AG20443 (cell line): ENCODE measurements at places on chromosomes 5 and 9.

DNA sequence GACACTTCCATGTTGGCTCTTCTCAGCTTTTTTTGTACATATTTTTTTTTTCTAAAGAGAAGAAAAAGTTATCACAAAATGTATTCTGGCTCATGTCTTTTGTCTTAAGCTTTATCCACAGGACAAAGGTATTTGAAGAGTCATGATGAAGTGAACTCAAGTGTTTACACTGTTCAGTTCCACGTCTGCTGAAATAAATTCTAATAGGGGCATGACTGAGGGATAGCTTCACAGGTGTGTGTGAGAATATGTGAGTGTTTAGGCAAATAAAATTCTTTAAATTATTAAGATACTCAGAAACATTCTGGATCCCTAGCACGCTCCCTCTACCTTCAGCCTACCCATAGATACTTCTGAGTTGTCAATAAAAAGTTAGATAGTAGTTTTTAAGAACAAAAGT is 59.8 kb downstream of the BAAT start:
- no peak for DNase-seq

DNA sequence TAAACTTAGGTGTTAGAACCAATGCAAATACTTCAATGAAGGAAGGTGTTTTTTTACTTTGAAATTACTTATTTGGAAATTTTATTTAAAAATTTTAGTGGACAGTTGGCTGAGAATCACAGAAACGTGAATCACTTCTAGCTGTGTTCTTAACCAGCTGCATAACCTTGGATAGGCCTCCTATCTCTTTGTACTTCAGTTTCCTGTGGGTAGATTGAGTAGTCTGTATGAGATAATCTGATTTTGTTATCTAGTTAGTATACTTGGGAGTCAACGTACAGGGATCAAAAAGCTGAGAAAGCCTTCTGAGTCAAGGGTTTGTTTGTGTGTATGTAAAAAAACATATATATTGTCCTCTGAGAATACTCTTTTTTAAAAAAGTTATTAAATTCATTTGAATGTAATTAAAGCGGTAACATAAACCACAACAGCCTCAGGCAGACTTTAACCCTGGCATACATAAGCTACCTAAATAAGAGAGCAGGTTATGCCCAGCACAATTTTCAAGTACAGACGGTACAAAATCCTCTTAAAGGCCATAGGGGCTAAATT is 38.1 kb upstream of the ZCCHC7 start:
- DNase-seq: no peak

DNA sequence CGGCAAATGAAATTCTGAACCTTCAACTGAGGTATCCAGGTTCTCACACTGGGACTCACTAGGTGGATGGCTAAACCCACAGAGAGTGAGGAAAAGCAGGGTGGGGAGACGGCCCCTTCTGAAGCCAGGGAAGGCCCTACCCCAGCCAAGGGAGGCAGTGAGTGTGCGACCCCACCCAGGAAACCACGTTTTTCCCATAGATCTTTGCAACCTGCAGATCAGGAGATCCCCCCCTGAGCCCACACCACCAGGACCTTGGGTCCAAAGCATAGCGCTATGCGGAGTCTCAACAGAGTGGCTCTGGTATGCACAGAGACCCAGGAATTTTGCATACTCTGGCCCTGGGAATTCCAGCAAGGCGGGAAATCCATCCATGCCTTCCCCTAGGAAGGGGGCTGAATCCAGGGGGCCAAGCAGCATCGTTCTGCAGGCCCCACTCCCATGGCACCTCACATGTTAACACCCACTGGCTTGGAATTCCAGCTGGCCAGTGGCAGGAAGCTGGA is 19.9 kb downstream of the DTWD2 start:
- DNase-seq: no peak

DNA sequence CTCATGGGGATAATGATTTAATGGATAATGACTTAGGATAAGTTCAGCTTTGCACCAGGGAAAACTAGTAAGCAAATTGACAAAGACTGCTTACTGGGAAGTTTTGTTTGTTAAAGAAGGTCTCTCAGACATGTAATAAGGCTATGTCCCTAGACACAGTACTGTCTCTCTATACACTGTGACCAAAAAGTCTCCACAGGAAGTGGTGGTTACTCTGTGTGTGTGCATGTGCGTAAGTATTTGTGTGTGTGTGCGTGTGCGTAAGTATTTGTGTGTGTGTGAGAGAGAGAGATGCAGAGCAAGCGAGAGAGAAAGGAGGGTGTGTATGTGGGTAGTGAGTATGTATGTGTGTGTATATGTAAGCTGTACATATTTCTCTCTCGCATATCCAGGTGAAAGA is 229.6 kb downstream of the GLIS3 start:
- DNase-seq: no peak

GRCh38 chr5:170311511-170312300 is 14.1 kb upstream of the LCP2 start:
- DNase-seq: no peak

DNA sequence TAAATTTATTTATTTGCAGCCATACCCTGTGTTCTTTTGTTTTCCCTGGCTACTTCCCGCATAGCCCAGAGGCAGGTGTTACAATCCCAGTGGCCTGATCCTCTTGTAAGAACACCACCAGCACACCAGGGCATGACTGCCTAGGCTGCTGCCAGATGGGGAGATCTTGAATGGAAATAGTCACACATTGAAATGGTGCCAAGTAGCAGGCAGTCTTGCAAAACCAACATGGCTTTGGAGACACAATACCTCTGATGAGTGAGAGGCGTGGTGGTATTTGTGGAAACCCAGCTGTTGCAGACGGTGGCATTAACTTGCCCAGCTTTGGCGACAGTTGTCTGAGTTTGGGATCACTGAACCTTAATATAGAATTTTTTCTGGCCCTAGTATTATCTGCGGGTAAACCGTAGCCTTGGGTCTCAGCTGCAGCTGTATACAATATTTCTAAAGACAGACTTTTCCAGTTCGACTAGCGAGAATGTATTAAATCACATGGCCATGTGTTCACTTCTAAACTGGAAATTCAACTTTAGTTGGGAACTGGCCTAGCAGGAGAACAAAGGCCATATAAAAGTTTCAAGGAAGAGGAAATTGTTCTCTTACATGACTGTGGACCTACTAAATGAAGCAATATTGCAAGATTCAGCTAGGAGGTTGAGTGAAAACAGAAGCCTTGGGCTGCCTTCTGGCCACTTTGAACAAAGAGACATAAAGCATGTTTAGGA is 277.0 kb downstream of the SMARCA2 start:
- peak; percentile 51 for DNase-seq

DNA sequence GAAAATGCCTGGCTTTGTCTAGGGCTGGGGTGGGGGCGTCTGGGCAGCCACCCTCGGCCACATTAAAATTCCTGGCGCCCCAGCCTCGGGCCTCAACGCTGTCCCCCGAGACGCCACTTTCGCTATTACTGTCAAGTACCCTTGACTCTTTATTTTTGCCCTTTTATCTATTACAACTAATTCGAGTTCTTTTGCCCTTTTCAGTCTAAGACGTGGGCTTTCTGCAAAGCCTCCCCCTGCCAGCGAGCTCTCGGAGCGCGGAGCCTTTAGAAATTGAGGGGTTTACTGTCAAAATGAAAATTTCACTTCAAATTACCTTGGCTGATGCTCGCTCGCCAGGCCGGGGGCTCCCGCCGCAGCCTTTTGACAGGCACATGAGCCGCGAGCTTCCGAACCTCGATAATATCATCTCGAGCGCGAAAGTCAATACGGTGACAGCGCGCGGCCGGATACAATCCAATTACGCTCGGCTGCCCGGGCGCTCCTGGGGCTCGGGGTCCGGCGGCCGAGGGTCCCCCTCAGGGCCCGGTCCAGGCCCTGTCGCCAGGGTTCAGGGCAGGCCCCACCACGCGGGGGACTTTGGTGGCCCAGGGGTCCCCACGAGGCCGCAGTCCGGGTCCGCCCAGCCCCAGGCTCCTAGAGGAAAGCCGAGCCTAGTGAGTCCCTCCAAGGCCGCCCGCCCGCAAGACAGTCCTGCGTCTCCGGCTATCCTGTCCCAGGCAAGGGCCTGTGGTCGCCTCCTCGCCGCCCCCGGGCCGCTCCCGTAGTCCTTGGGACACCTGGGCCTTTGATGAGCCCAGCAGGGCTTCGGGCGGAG is 6.7 kb downstream of the IRX4 start:
- no peak for DNase-seq

DNA sequence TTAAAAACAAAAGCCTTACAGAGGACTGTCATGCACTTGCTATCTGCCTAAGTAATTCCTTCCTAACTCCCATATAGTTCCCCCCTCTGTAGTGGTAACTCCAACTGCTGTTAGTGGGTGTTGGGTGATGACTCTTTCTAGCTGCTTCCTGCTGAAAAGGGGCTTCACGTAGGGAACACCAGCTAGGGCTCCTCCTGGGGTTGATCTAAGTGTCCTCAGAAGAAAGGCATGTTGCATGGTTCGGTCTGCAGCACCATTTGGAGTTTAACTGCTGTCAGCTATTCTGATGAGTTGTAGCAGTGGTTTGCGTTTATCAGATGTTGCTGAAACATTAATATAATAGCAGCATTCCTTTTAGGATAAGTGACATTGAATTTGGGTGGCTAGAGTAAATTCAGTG is 281.9 kb upstream of the TUSC1 start:
- DNase-seq: no peak

DNA sequence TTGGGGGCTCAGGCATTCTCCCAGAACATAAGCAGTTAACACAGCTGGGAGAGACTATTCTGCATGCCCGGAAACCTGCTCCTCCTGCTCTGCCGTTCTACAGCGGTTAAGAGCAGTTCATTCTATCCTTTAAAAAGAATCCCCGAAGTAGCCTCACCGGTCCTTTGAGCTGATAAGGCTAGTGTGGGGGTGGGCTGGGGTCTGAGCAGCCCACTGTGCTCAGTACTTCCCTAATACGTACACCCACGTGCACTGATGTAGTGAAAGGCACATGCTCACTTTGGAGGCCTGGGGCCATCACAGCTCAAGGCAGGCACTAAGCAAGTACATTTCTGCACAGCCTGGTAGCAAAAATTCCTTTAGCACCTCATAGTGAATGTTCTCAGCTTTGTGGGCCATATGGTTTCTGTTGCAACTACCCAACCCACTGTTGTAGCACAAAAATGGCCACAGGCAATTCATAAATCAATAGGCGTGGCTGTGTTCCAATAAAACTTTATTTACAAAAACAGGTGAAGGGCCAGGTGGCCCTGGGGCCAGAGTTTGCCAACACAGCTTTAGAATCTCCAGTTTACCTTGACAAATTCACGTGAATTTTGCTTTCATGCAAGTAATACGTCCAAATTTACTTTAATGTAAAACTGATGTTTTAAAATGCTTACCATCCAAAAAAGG is 136.4 kb downstream of the ZNF354C start:
- no peak for DNase-seq

- no peak for DNase-seq
Measured at GRCh38 chr9:99725852-99726251, 95.8 kb upstream of the NR4A3 start.

DNA sequence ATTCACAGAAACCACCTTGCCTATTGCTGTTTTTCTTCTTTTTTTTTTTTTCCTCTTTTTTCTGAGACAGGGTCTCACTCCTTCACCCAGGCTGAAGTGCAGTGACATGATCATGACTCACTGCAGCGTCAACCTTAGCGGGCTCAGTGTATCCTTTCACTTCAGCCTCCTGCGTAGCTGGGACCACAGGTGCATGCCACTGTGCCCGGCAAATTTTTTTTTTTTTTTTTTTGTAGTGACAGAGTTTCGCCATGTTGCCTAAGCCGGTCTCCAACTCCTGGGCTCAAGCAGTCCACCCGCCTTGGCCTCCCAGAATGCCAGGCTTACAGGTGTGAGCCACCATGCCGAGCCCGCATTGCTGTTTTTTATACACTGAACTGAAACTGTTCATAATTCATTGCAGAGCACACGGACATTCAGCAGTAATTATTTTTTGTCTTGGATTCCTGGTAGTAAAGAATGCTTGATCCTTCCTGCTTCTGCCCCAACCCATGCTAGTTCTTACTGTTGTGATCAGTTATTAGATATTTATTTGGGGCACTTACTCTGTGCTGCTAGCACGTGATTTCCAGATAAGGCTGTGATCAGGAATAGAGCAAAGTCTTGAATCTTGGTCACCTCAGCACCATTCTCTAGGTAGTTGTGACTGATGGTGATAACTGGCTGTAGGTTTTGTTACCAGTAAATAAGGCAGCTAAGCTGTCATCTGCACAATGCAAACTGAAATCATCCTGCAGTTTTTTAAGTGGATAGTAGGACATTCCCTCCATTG is 14.0 kb downstream of the MAP3K1 start:
- DNase-seq: no peak

DNA sequence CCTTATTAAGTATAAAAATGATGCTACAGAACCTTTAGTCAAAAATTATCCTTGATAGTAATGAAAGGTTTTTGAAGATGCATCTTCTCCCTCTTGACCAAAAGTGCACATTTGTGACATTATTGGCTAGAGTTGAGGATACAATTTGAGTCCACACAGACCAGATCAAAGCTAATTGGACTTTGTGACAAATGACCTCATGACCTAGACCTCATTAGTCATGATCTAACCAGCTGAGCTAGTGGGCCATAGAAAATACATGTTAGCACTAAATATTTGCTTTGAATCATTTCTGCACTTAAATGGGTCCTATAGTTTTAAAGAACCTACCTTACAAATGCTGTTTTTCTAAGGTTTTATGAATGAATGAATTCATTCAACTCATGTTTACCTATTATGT is 182.1 kb downstream of the RFX3 start:
- DNase-seq: no peak

- DNase-seq: peak; percentile 97
Measured at GRCh38 chr5:141850244-141850768, 27.9 kb downstream of the PCDH1 start.

- DNase-seq: no peak
Measured at GRCh38 chr5:67360047-67360446, 163.4 kb upstream of the CD180 start.

DNA sequence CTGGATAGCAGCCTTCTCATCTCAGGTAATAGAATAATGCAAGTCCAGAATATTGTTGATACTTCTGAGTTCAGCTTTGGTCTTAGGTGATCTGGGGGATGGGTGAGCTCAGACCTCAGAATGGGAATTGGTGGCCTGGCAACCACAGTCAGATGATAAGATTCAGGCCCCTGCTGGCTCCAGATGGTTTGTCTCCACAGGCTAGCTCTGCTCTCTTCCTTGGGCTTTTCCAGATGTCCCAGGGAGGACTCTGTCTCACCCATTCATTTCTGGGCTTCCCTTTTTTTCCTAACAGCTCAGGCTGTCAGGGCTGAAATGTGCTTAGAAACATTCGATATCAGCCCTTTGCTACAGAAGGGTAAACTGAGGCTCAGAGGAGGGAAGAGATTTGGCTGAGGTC is 17.6 kb upstream of the TNFSF15 start:
- DNase-seq: no peak

GRCh38 chr9:3525096-3525835 is 535 bp downstream of the RFX3 start:
- peak; percentile 33 for DNase-seq
